ENCODE measurements at places on chromosomes 2 and 18.

DNA sequence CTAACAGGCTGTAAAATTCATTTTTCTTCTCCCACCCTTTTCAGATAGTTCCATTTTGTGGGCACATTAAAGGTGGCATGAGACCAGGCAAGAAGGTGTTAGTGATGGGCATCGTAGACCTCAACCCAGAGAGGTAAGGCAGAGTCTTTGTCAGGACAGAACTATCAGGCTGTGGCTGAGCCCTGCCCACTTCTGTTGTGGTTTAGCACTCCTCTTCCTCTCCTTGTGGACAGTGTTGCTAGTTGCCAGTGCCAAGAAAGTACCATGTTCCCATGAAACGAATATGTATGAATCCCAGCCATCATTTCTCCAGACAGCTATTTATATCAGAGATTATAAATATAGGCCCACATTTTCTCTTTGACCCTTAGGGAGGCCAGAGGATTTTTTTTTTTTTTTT lies 1.6 kb downstream of the LGALSL start:
- DNase-seq: no peak

DNA sequence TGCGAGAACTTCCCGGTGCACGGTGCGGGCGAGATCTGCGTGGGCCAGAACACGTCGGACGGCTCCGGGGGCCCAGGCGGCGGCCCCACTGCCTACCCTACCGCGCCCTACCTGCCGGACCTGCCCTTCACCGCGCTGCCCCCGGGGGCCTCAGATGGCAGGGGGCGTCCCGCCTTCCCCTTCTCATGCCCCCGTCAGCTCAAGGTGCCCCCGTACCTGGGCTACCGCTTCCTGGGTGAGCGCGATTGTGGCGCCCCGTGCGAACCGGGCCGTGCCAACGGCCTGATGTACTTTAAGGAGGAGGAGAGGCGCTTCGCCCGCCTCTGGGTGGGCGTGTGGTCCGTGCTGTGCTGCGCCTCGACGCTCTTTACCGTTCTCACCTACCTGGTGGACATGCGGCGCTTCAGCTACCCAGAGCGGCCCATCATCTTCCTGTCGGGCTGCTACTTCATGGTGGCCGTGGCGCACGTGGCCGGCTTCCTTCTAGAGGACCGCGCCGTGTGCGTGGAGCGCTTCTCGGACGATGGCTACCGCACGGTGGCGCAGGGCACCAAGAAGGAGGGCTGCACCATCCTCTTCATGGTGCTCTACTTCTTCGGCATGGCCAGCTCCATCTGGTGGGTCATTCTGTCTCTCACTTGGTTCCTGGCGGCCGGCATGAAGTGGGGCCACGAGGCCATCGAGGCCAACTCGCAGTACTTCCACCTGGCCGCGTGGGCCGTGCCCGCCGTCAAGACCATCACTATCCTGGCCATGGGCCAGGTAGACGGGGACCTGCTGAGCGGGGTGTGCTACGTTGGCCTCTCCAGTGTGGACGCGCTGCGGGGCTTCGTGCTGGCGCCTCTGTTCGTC lies 1.7 kb downstream of the FZD7 start:
- DNase-seq: peak; percentile 16

- DNase-seq: no peak
Measured at GRCh38 chr2:131590896-131591295, 63.2 kb downstream of the CCDC74A start.

DNA sequence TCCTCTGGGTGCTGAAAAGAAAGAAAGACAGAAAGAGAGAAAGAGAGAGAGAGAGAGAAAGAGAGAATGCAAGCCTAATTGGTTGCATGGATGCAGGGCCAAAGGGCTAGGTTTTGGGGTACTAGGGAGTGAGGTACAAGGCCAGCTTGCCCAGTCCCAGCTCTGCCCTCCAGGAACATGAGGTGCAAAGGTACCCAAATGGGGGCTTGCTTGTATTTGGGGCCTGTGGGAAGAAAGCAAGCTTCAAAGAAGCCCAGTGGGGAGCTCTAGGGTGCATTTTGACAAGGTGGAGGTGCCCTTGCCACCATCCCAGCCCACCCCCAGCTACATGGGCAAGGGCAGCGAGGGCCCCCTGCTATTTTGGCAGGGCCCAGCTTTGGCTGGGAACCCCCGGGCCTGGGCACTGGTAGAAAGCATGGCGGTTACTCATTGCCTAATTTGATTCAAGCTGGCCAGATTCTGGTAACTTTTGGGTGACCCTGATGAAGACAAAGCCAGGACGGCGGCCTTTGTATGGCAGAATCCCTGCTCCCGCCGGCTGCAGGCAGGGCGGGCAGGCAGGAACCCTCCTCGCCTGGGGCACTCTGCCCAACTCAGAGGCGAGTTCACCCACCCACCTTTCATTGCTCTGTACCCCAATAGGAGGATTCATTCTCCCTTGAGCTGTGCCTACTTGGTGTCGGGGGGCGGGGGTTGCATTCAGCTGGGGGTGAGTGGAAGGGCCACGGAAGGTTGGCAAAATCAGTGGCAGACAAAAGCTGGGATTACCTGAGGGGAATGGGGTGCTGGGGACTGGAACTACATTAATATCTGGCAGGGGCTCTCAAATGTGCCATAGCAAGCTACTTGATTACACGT lies 537 bp upstream of the HOXD4 start:
- no peak for DNase-seq

DNA sequence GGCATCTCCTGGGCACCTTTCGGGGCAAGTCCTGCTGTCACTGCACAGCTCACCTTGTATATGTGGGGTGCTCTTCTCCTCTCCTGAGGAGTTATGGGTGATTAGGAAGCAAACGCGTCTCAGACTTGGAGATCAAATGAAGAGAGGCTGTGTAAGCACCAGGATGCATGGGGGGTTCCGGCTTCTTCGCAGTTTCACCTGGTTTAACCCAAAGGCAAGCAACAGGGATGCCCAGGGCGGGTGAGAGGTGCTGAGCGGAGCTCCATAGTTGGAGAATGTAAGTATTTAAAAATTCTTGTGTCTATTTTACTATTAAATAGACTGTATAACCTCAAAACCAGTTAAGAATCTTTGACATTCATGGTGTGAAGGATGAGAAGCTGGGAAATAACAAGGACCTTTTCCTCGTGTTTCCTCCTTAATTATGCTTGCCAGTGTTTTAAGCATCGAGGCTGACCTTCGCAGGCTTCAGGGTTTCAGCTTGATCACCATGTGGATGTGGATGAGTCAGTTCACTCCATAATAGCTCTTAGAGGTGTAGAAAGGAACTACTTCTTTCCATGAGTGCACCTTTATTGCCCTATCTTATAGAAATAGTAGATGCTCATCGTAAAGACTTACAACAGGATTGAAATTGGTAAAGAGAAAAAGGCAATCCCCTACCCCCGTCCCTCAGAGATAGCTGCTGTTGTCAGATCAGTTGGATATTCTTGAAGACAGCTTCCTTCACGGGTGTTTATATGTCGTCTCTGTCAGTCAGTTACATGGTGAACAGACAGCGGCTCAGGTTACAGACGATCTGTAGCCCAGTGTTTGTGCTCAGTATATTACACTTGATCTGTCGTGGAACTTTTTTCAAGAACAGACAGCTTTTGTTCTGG lies 201.1 kb downstream of the AGAP1 start:
- no peak for DNase-seq

DNA sequence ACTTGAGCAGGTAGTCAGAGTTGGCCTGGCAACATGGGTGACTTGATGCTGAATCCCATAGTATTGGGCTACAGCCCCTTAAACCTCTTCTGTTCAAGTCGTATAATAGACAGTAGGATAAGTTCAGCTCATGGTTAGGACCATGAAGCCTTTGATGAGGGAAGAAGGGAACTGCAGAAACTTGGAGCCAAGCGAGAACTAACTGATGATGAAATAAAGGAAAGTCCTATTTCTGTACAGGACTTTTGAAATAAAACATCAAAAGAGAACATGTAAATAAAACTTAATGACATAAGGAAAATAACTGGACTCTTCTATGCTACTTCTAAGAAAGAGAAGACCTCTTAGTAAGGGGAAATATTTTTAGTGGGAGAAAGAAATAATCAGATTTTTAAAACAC lies 51.2 kb upstream of the UGP2 start:
- no peak for DNase-seq

- DNase-seq: no peak
Measured at GRCh38 chr2:46914578-46915230, 902 bp downstream of the MCFD2 start.

DNA sequence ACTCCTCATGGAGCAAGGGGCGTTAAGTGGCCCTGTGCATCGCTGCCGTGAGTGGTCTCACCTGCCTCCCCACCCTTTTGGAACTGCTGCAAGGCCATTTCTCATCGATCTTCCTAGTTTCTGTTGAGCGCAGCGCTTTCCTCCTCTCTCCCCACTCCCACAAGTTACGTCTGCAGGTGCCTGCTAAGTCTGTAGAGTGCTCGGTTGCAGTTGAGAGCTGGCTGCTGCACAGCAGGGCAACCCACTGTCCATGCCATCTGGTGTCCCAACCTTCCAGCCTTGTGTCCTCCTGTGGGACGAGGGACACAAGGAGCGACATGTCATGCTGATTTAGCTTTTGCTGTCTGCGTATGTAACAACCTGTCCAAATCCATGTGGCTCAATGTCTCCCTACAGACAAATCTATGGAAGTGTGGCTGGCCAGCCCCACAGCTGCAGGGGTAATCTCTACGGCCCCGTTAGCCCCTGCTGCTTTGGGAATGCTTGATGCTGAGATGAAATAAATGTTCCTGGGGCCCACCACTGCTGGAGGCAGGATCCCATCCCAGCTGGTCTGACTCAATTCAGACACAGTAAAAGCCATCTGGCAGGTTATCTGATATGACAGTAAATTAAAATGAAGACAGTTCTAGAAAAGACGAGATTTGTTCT lies 68.1 kb upstream of the TCF7L1 start:
- no peak for DNase-seq

GRCh38 chr2:7508296-7508943 lies 591.2 kb downstream of the RNF144A start:
- DNase-seq: no peak

GRCh38 chr18:72652990-72653593 lies 109.0 kb upstream of the CBLN2 start:
- no peak for DNase-seq

DNA sequence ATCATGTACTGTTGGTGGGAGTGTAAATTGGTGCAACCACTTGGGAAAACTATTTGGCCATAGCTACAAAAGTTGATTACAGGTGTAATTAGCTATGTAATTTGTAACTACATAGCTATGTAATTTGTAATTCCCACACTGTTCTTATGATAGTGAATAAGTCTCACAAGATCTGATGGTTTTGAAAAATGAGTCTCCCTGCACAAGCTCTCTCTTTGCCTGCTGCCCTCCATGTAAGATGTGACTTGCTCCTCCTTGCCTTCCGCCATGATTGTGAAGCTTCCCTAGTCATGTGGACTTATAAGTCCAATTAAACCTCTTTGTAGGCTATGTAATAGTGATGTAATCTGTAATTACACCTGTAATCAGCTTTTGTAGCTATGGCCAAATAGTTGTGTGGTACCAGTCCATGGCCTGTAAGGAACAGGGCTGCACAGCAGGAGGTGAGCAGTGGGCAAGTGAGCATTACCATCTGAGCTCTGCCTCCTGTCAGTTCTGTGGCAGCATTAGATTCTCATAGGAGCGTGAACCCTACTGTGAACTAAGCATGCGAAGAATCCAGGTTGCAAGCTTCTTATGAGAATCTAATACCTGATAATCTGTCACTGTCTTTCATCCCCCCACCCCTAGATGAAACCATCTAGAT lies 133.7 kb upstream of the COPS8 start:
- no peak for DNase-seq

- no peak for DNase-seq
Measured at GRCh38 chr2:163733301-163733938, 2.4 kb downstream of the FIGN start.

- no peak for DNase-seq
Measured at GRCh38 chr2:40097691-40098385, 318.8 kb upstream of the THUMPD2 start.

GRCh38 chr2:44954447-44954888 lies 13.0 kb downstream of the SIX3 start:
- DNase-seq: no peak

GRCh38 chr2:25885933-25886332 lies 7.6 kb upstream of the ASXL2 start:
- DNase-seq: no peak

DNA sequence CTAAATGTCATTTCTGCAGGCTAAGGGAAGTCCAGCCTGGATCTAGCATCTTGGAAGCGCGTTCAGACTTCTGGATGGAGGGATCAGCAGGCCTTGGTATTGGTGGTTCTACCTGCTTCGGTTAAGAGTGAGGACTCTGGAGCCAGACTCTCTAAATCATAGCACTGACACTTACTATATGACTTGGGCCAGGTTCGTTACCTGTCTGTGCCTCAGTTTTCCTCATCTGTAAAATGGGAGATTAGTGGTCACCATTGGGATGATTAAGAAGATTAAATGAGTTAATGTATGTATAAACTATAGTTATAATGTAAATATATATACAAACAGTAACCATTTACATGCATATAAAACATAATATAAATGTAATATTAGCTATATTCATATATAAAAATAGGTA lies 995 bp upstream of the ICOS start:
- DNase-seq: no peak

- no peak for DNase-seq
Measured at GRCh38 chr2:143468341-143468888, 339.2 kb downstream of the ARHGAP15 start.

DNA sequence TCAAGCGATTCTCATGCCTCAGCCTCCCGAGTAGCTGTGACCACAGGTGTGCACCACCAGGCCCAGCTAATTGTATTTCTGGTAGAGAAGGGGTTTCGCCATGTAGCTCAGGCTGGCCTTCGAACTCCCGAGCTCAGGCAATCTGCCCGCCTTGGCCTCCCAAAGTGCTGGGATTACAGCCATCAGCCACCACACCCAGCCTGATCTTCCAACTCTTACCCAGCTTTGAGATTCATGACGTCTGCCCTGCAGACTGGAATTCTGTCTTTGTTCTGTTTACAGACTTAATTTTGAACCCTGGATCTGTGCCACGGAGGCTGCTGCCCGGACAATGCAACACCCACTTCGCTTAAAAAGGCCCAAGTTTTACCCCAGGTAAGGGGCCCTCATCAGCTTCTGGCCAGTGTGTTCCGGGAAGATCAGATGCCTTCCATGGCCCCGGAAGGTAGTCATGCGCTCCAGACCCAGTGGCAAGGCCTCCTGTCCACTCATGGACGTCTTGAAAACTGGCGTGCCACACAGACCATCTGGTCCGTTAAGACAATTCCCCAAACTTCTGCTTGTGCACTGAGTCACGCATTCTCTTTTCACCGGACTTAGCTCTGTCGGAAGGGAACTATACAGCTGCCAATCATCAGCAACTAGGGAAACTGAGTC lies 5.5 kb downstream of the PXDN start:
- DNase-seq: no peak

GRCh38 chr2:181790716-181791649 lies 100.5 kb upstream of the ITPRID2 start:
- DNase-seq: no peak
